ENCODE measurements at places on chromosomes 16 and 17.

DNA sequence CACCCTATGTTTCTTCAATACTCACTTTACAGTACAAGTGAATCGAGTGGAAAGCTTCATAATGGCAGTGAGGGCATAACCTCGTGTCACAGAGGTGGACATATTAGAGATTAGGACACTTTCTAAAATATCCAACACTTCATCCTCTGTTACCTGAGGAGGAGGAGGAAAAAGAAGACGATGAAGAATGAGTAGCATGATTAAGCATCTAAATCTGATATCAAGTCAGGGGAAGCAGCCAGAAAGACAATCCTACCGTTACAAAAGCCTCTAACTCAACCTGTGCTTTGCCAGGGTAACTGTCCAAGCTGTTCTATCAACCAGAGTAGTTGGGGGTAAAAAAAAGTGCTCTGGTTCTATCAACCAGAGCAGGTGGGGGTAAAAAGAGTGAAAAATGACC lies 23.7 kb upstream of the PHLPP2 start:
- DNase-seq, result no peak

GRCh38 chr17:78873519-78874340 lies 29.3 kb downstream of the CEP295NL start:
- DNase-seq, result peak; percentile 29

- no peak for DNase-seq
Observed at GRCh38 chr16:2438121-2438520, 8.9 kb downstream of the CCNF start.

DNA sequence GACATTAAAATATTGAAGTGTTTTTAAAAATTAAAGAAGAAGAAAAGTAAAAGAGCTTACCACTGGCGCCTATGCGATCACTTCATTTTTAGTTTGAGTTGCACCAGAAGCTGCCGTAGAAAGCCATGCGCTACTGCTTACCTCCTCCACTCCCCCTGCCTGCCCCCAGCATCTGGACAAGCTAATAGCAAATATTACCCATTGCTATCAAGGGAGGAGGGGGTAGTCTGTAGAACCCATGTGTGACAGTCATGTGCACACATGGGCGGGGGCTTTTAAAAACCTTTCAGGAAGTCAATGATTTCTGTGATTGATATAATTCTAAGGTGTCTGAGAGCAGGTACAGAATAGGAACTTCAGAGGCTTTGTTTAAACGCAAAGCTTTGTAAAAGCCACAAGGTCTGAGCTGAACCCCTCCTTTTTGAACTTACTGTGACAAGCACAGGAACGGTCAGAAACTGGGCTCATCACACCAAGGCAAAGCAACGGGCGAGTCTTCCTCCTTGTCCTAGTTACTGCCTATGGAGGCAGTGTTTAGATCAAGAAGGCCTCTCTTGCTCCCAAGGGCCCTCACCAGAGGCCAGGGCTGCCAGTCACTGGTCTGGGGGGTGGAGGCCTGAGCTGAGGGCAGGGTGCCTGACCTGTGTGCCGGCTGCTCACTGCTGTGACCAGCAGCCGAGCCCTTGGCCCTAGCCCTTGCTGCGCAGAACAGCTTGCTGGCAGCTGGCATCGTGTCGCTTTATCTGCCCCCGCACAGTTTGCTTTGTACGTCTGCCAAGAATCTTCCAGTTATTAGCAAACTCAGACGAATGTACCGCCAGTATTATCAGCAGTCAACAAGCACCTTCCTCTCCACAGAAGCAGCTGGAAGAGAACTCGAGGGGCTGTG lies 15.0 kb downstream of the GINS2 start:
- DNase-seq, result no peak

DNA sequence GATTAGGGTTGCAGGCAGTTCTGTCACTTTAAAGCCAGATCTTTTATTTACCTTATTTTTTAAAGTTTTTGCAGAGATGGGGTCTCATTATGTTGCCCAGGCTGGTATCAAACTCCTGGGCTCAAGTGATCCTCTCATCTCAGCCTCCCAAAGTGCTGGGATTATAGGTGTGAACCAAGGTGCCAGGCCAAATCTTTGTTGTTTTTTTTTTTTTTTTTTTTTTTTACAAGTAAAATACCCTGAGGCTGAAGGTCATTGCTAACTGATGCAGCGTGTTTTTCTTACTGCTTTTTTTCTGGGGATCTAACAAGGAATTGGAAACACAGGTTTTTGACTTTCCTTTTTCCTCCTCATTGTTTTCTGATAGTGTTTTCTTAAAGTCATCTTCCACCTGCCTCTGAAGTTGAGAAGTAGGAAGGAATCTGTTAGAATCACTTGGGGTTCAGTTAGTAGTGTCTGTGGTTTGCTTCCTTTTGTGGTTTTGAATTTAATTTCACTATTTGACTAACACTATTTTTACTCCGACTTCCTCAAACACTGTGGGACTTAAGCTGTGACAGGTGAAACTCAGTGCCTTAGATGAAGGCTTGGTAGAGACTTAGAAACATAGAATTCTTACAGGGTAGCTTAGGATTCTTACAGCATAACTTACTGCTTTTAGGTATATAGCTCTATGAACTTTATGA lies 22.2 kb downstream of the CLTC start:
- no peak for DNase-seq

GRCh38 chr16:1647856-1648255 lies 30.2 kb upstream of the JPT2 start:
- no peak for DNase-seq

DNA sequence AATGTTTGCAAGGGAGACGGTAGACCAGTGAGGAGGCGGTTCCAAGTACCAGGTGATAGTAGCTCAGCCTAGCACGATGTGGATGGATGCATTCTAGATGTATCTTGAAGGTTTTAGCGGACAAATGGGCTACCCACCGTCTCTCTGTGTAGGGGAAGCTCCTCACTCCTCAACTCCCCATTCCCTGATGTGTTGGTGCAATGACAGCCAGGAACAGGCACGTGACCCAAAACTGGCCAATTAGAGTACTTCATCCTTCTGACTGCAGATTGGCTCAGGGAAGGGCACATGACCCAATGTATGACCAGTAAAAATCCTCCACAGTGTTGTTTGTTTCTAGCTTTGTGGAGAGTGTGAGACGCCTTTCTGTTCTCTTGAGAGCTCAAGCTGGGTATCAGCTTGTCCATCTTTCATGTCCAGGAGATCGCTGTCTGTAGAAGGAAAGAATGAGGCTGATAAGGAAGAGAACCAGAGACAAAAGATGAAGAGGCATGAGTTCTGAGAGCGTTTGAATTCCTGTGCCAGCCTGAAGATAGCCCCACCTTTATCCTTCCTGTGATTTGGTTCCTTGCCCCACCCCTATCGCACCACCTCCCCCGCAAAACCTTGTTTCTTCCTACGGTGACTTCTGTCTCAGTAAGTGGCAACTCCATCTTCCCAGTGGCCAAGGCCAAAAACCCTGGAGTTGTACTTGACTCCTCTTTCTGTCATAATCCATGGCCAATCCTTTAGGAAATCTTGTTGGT lies 2.3 kb upstream of the BORCS6 start:
- DNase-seq, result peak; percentile 74

DNA sequence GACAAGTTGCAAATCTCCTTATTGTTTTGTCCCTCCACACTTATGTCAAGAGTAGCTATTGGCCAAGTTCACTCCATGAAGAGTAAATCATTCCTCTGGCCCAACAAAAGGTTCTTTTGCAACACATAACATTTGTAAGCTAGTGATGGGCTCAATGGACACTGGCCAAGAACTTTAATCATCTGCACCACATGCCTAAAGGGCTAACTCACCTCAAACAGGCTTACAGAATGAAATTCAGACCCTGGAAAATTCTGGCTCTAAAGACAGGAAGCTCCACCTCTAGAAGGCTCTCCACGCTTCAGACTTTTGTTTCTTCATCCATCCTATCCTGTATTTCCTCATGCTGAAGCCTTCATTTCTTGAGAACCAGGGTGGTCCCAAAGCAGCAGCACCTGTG lies 10.9 kb upstream of the ANKFN1 start:
- no peak for DNase-seq

GRCh38 chr16:30377050-30377811 lies 2.6 kb downstream of the MYL11 start:
- no peak for DNase-seq

- DNase-seq, result no peak
Observed at GRCh38 chr17:42286411-42287221, 1.7 kb upstream of the STAT5A start.

DNA sequence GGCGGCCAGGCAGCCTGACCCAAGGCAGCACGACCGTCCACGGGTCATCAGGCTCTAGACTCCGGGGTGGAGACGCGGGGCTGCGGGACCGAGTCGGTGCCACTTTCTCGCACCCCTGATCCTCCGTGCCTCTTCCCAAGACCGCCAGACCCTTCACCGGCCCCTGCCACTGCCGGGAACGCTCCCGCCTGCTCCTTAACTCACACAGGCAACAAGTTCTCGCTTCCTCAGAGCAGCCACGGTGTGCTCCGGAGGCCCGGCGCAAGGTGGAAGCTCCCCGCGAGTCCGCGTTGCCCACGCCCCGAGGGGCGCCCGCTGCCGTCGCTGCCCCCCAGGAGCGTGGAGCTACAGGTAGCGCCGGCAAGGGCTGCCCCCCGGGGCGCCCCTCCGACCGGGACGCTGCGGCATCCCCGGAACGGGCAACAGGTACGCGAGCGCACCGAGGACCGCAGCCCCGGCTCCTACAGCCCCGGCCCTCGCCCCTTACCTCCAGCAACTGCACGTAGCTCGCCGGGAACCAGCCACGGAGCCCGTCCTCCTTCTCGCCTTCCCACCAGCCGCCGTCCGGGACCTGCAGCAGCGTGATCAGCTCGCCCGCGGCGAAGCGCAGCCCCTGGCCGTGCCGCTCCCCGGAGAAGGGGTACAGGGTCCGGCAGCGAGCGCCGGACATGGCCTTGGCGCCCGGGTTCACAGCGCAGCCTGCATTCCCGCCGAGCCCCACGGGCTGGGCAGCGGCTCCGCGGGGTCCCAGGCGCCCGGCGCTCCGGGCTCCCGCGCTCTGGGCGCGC lies 491 bp downstream of the GAS7 start:
- no peak for DNase-seq

GRCh38 chr16:15834502-15834901 lies 22.3 kb downstream of the MYH11 start:
- no peak for DNase-seq
